ENCODE measurements at places on chromosomes 4 and X.

- no peak for DNase-seq
Measured at GRCh38 chr4:52317981-52318380, 266.9 kb downstream of the SPATA18 start.

- DNase-seq = no peak
Measured at GRCh38 chrX:151801980-151802379, 67.4 kb downstream of the CNGA2 start.

- DNase-seq = no peak
Measured at GRCh38 chrX:24133312-24133711, 16.2 kb upstream of the ZFX start.

DNA sequence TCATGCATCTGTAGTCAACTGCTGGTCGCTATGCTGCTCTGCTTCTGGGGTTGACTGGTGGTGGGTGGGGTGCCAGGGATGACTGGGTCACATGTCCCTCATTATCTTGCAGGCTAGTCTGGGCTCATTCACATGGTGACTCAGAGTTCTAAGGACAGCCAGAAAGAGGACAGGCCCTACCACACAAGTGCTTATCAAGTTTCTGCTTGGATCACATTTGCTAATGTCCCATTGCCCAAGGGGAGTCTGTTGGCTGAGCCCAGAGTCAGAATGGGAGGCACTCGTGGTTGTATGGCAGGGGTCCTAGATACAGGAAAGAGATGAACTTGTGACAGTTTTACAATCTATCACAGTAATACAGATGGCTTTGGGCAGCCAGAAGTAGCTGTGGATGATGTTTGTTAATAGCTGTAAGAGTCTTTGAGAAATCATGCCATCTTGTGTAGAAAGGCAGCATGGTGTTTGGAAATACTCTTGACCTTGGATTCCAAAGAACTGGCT, 221.3 kb downstream of the GPAT3 start:
- no peak for DNase-seq

GRCh38 chr4:17112292-17112659, 213.8 kb upstream of the LDB2 start:
- DNase-seq = no peak
